ENCODE measurements at places on chromosomes 6 and 20.
A peak's percentile ranks its signal among the peaks of the same experiment; 100 is the strongest.

DNA sequence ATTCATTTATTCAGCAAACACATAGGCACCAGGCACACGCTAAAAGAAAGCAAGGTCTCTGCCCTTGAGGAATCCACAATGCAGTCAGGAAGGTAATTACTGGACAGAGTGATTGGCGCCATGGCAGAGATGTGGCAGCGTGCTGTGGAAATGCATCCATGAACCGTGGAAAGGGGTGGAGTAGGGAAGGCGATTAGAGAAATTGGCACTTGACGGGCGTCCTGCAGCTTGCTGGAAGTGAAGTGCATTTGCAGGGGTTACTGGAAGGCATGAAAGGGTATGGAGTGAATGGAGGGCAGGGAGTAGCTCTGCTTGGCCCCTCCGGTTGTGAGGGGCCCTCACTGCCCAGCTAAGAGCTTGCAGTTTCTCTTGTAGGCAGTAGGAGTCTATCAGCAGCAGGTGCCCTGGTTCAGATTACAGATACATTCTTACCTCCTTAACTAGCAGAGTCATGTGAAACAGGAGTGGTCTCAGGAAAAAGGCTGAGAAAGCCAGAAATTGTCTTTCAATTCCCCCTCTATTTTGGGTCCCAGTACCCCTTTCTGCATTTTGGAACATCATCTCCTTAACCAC is 122.5 kb upstream of the TIAM2 start:
- H3K4me3 ChIP-seq: no peak overlapping the region
- no peak for DNase-seq
- no peaks in the 10 kb centered on the region for H3K27me3 ChIP-seq
- no peaks in the 10 kb centered on the region for H3K36me3 ChIP-seq

DNA sequence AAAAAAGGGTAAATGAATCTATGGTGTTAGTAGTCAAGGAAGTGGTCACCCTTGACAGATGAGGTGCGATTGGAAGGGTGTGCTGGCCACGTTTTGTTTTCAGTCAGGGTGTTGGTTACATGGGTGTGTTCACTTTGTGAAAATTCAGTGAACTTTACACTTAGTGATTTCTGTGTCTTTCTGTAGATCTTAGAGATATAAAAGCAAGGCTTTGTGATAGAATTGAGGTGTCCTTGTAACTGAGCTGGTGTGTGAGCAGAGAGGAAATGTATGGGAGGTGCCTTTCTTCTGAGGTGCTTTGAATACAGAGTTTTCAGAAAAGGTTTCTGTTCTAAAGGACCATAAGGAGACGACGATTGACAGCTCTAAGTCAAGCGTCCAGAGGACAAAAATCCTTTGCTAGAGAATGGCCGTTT is 90.5 kb downstream of the SAMD3 start:
- no peak overlapping the region for H3K4me3 ChIP-seq
- H3K4me1 ChIP-seq: no peaks in the 10 kb centered on the region
- H3K36me3 ChIP-seq: peaks cover 10% of the 10 kb centered on the region
- no peak overlapping the region for H3K27ac ChIP-seq
- DNase-seq: no peak
- no peaks in the 10 kb centered on the region for H3K27me3 ChIP-seq

DNA sequence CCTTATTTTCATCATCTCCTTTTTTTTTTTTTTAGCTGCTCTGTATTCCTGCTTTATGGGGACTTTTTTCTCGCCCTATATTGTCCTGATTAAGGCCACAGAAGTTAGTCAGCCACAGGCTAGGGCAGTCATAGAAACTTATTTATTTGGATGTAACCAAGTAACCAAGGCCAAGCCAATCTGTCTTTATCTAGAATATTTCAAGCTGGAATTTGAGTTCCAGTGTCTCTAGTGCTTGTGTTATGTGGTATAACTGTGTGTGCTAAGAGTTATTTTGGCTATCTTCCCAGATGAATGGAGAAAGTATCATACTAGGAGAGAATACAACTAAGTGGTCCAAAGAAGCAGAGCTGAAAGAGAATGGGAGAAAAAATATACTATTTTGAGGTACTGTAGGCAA is 751.5 kb downstream of the CBLN4 start:
- H3K27ac ChIP-seq: peak overlapping the region; percentile 84
- no peak for DNase-seq
- H3K36me3 ChIP-seq: no peaks in the 10 kb centered on the region
- no peaks in the 10 kb centered on the region for H3K27me3 ChIP-seq

DNA sequence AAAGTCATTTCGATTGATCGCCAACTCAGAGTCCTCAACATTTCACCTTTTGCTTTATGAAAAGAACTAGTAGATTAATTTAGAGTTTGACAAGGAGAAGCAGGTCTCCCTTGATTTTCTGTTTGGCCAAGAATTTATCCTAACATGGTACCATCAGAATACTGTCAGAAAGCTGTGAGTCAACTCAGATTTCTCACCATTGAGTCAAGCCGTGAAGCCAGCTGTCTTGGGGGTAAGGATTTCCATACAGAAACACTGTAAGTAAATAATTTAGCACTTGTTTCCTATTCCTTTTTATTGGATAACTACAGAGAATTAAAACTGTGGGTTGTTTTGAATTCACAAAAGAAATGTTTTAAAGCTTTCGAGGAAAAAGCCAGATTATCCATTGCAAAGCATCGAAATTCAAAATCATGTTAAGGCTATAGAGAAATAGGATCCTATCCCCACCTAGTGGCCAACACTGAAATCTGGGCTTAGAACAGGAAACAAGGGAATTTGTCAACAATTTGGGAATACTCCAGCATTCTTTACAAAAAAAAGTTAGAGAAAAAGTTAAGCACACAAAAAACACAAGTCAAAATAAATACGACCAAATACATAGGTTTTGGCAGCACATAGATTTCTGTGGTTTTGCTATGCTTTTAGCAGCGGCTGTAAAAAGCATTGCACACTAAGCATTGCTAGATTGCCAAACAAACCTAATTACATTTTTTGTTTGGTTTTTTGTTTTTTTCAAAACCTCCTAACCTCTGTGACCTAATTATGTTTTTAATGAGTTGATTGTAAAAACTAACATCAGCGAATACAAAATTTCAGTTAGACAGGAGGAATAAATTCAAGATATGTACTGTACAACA is 44.2 kb downstream of the COL11A2 start:
- H3K36me3 ChIP-seq: no peaks in the 10 kb centered on the region
- peaks cover 42% of the 10 kb centered on the region for H3K27me3 ChIP-seq
- no peak overlapping the region for H3K4me3 ChIP-seq
- DNase-seq: no peak
- no peaks in the 10 kb centered on the region for H3K4me1 ChIP-seq

DNA sequence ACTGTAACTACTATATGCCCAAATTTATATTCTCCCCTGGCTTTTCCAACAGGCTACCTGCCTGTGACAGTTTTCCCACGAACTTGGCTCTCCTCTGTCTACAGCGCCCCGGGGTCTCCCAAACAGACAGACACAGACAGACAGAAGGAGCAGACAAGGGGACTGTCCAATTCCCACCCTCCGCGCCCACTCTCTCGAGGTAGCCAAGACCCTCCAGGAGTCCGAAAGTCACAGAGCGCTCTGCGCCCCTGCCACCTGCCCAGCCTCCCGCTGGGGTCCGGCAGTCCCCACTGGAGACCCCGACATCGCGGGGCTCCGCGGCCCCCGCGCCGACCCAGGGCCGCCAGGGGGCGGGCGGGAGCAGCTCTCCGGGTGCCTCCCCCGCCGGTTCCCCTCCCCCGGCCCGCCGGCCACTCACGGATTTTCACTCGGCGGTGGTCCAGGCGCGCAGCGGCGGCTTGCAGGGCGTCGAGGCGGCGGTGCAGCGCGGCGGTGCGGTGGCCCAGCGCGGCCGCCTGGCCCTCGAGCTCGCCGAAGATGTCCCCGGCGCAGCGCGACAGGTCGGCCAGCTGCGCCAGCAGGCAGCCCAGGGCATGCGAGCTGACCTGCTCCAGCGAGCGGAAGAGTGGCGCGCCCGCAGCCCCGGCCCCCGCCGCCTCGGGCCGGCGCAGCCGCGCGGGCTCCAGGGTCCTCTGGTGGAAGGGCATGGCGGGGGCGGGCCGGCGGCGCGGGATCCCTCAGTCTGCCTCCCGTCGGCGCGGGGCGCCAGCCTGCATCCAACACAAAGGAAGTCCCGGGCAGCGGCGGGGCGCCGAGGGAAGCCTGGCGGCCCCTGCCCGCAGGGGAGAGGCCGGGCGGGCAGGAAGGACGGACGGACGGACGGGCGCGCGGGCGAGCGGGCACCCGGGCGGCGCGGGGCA is 81.3 kb upstream of the CCDC28A start:
- no peaks in the 10 kb centered on the region for H3K27me3 ChIP-seq
- H3K4me3 ChIP-seq: peak overlapping the region; percentile 86
- peak; percentile 80 for DNase-seq
- H3K4me1 ChIP-seq: peaks cover 11% of the 10 kb centered on the region
- peak overlapping the region; percentile 83 for H3K27ac ChIP-seq
- H3K36me3 ChIP-seq: no peaks in the 10 kb centered on the region

DNA sequence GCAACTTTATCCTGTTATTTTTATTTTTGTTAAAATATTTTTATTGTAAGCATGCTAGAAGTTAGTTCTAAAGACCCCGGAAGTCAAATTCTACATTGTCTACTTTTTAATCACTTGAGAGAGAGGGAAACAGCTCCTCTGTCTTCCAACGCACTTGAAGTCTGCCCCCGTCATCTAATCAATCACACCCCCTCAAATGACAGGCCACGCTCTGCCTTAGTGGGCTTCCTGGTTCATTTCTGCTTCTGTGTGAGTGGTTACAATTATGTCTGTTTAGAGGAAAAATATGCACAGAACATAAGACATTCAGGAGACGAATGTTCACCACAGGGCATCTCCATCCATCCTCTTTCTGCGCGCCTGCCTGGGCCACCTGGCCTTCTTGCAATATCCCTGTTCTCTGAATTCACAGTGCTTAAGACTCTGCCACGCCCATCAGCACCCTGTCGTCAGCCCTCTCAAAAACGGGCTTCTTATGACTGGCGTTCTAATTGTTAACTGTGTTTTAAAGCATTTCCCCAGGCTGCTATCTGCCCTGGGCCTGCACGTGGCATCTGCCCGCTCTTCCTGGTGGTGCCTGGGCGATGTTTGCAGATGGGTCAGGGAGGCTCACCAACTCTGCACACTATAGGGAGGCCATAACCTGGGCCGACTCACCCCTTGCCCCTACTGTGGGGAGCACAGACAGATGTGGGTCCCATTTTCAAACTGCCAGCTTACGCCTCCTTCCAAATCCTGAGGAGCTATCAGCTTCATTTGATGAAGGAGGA is 15.4 kb downstream of the DACT2 start:
- H3K27ac ChIP-seq: no peak overlapping the region
- peaks cover 56% of the 10 kb centered on the region for H3K27me3 ChIP-seq
- H3K4me3 ChIP-seq: no peak overlapping the region
- DNase-seq: no peak
- no peaks in the 10 kb centered on the region for H3K36me3 ChIP-seq

DNA sequence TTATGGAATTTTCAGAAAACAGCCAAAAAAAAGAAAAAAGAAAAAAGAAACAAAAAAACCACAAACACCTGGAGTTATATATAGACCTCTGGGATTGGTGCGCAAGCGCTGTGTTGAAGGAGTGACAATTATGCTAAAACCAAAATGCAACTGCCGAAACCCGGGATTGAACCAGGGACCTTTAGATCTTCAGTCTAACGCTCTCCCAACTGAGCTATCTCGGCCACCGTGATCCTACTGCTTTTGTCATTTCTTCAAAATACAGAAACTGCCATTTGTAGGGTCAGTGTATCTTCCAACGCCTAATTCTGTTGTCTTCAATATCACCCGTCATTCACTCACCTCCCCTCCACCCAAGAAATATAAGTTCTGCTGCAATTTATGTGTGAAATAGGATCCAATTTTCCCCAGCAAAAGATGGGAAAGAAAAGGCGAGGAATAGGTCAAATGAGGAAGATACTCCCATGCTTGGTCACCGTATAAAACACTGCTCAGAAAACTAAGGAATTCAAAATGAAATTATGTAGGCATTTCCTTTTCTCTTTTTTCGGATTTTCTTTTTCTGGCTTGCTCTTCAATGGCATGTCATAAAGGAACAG is 116.0 kb downstream of the TRIM27 start:
- no peaks in the 10 kb centered on the region for H3K4me1 ChIP-seq
- H3K4me3 ChIP-seq: no peak overlapping the region
- H3K27ac ChIP-seq: no peak overlapping the region
- DNase-seq: no peak
- no peaks in the 10 kb centered on the region for H3K36me3 ChIP-seq

DNA sequence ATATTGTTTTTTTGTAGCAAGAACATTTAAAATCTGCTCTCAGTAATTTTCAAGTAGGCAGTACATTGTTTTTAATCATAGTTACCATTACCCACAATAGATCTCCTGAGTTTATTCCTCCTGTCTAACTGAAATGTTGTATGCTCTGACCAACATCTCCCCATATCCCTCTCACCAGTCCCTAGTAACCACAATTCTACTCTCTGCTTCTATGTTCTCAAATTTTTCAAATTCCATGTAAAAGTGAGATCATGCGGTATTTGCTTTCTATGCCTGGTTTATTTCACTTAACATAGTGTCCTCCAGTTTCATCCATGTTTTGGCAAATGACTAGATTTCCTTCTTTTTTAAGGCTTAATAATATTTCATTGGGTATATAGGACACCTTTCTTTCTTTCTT is 300.5 kb downstream of the KCNQ5 start:
- DNase-seq: no peak
- H3K4me1 ChIP-seq: no peaks in the 10 kb centered on the region
- H3K4me3 ChIP-seq: no peak overlapping the region
- H3K27me3 ChIP-seq: no peaks in the 10 kb centered on the region
- H3K36me3 ChIP-seq: no peaks in the 10 kb centered on the region

GRCh38 chr6:496649-497048 is 105.1 kb downstream of the IRF4 start:
- H3K4me3 ChIP-seq: no peak overlapping the region
- no peaks in the 10 kb centered on the region for H3K4me1 ChIP-seq
- H3K27me3 ChIP-seq: no peaks in the 10 kb centered on the region
- peaks cover 55% of the 10 kb centered on the region for H3K36me3 ChIP-seq
- no peak for DNase-seq

DNA sequence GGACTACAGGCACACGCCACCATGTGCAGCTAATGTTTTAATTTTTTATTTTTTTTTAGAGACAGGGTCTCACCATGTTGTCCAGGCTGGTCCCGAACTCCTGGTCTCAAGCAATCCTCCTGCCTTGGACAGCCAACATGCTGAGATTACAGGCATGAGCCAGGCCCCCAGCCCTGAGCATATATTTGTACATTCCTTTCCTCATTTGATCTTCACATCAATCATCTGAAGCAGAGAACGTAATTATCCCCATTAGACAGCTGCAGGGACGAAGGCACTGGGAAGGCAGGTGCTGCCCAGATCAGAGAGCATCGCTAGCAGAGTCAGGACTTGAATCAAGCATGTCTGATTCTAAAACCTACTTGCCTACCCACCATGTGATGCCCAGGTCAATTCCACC is 41.0 kb upstream of the SIRPA start:
- H3K27ac ChIP-seq: no peak overlapping the region
- peaks cover 7% of the 10 kb centered on the region for H3K27me3 ChIP-seq
- H3K4me1 ChIP-seq: no peaks in the 10 kb centered on the region
- no peaks in the 10 kb centered on the region for H3K36me3 ChIP-seq
